Vein endothelial cell (primary cell): ENCODE measurements at places on chromosomes 2 and 18. TPM values are rescaled to one million over a fixed set of nuclear protein-coding genes. Genes with fewer than 3 reads are reported as not detected.

MYCN gene
- total RNA-seq = 4.9 and 5.5 TPM in 2 replicates

IL36G gene
- total RNA-seq = not detected in 2 replicates

CTLA4 gene
- total RNA-seq = not detected in 2 replicates

ALPP gene
- not detected in 2 replicates for total RNA-seq

CCDC121 gene
- total RNA-seq = 2.6 and 3.1 TPM in 2 replicates
